ENCODE measurements at places on chromosomes 6 and 20. TPM values are rescaled to one million over a fixed set of nuclear protein-coding genes. Genes with fewer than 3 reads are reported as not detected.

Gene FAM83C
- not detected for total RNA-seq

Gene COL9A1
- total RNA-seq, result not detected

Gene MUC22
- not detected for total RNA-seq

Gene MMP24
- 0.38 TPM for total RNA-seq
